ENCODE measurements at places on chromosomes 1 and 21. TPM values are rescaled to one million over a fixed set of nuclear protein-coding genes. Genes with fewer than 3 reads are reported as not detected.

GPR3 gene
- total RNA-seq: not detected

DNA sequence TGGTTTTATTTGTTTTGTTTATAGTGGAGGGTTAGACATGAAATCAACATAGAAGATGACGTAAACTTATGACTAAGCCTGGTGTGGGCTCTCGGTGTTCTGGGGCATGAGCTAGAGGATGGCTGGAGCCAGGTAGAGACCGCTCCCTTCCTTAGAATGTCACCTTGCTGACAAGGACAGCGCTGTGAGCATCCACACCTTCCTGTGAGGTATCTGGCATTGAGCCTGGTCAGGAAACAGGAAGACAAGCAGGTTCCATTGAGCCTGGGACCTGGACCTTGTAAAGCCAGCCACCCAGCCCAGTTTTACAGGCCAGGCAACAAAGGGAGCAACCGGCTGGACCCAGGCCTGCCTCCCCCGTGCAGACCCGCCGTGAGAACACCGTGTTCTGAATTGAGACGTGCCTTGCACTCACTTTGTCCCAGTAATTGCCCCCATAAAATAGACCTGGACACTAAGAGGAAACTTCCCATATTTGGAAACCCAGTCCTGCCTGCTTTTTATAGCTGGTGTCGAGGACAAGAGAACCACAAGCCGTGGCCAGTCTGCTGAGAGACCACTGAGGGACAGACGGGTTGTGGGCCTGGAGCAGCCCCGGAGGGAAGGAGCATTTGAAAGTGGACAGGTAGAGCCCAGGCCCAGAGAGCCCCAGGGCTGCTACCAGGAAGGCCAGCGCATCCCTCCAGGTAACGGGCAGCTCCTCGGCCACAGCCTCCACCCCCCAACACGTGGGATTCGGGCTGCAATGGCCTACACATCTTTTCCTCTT, 78.0 kb downstream of the PDE9A start:
- DNase-seq: no peak

DNA sequence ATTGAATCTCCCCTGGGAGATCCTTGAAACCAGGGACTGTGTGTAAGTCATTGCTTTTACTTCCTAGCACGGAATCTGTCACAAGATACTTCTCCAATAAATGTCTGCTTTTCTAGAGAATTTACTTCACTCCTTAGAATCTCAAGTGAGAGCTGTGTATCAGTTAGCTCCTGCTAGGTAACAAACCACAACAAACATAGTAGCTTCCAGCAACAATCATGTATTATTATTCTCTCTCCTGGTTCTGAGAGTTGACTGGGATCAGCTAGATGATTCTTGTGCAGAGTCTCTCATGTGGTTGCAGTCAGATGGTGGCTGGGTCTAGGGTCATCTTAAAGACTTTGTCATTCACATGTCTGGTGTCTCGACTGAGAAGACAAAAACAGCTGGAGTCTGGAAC, 166.9 kb upstream of the UBE2U start:
- DNase-seq: no peak

GRCh38 chr1:2258996-2259395, 30.9 kb downstream of the SKI start:
- DNase-seq: no peak

TMPRSS3 gene
- not detected for total RNA-seq

DNA sequence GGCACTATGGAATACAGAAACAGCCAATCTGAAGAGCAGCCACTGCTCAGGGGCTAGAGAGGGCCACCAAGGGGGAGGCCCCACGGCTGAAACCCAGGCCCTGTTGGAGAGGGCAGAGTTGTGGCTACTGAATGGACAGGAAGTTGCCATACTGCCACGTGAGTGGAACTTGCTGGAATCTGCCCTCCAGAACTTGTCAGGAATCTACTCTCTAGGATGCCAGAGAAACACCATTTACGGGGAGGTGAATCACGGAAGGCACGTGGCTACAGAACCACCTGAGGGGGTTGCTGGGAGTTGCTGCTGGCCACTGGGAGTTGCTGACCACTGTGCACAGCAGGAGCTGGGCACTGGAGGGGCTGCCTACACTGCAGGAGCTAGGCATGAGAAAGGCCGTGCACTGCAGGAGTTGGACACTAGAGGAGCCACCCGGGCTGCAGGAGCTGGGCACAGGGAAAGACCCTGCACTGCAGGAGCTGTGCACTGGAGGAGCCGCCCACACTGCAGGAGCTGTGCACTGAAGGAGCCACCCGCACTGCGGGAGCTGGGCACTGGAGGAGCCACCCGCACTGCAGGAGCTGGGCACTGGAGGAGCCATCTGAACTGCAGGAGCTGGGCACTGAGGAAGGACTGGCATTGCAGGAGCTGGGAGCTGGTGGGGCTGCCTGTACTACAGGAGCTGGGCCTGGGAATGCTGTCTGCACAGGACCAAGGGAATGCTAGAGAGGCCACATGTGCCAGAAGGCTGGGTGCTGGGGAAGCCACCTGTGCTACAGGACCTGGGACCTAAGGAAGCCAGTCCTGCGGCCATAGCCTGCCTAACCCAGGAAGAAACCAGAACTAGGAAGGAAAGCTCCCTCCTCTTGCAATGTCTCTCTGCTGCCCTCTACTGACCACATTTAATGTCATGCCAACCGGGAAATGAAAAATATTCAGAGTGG, 343.4 kb downstream of the MATN1 start:
- peak; percentile 70 for DNase-seq

GRCh38 chr1:202162047-202162417, 1.6 kb upstream of the PTPN7 start:
- DNase-seq: no peak

GRCh38 chr1:203368624-203369451, 17.9 kb upstream of the FMOD start:
- peak; percentile 25 for DNase-seq

DNA sequence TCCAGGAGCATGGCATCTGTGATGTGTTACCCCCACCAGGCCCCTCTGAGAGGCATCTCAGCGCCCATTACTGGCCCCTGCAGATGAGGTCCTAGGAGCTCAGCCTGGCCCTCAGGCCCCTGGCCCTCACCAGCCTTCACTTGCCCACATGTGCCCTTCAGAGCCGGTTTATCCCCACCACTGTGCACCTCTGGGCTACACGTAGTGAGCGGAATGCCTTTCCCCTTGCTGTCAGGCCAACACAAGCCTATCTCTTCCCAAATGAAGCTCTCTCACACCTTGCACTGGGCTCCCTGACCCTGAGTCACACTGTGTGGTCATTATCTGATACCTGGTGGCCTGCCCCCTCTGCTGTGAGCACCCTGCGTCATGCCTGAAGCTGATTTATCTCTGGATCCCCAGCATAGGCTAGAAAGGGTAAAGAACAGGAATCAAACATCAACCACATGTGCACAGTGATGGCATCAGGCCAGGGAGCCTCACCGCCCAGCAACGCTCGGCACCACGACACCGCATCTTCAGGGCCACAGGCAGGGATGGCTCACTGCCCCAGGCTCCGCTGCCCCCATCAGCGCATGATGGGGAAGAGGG, 49.1 kb downstream of the GLIS1 start:
- DNase-seq: no peak

- DNase-seq: no peak
Observed at GRCh38 chr1:3536420-3537195, 74.7 kb downstream of the MEGF6 start.

DNA sequence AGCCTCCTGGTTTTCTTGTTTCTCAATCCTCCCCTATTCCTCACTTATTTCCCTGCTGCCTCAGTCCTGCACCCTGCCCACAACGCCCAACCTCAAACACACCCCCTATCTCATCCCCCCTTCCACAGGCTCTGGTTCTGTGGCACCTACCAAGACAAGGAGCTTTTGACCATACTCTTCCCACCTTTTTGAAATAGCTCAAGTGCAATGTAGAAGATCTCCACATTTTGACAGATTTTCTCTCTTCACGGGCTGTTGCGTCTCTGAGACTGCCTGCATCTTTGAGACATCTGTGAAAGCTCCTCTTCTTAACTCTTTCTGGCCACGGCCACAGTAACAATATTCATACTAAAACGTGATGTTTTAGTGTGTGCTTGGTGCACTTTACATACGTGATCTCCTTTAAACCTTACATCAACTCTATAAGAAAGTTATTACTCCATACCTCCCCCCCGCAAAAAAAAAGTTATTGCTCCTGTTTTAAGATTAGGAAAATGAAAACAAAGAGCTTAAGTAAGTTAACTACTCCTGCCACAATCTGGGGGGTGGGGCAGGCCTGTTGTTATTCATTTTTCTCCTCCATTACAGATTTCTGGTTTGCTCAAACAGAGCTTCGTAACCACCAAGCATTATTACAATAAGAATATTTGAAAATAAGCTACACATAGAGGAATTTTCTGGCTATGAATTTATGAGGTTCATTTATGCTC, 1.8 kb upstream of the SERBP1 start:
- DNase-seq: no peak

DNA sequence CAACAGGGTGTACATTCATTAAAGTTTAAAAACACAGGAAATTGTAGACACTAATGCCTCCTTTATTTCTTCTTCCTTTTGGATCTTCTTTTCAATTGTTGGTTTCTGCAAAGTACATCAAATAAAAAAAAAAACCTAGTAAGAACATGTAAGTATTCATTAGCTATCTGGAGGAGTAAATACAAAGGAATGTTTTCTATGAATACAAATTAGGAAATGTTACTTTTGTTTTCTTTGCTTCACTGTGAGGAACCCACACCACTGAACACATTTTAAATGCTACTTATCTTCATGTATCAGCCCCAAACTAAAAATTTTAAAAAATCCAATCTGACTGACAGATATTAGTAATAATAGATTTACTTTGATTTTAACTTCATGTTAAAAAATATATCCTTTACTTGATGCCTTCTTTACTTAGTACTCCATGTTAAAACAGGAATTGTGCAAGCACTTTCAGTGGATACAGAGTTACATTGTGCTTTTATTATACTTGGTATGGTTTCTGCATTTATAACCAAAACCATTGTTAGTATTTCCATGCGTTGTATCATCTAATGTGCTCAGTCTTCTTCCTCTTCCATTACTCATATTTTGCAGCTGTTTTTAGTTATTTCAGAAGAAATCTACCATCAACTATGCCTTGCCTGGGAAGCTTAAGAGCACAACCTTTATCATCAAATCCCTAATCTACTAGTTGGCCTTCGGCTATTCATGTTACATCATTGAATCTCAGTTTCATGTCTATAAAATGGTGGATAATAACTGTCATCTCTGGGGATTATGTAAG, 236.9 kb upstream of the DPYD start:
- DNase-seq: no peak

DNA sequence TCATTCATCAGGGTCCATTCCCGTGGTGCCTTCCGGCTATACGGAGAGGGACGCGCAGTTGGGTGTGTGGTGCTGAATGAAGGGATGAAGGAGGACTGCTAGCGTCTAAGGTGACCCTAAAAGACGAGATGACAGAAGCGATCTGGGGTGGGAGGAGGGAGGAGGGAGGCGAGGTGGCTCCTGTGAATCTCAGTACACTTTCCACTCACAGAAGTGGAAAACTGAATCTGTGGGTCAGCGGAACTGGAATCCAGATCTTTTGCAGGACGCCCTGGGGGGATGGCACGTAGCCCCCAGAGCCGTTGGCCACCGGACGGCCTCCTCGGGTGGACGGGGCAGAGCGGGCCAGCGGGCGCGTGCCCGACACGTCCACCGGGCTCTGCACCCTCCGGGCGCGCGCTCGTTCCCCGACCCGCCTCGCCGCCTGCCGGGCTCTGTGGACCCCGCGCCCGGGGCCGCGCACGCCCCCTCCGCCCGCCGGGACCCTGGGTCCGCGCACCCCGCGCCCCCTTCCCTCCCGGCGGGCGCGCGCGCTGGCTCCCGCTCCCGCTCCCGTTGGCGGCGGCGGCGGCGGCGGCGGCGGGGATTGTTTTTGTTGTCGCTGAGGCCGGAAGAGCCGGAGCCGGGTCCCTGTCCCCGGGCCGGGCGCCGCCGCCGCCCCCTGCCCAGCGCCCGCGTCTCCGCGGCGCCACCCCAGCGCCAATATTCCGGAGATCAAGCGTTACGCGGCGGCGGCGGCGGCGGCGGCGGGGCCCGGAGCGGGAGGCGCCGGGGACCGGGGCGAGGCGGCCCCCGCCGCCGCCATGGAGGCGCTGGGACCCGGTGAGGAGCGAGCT, at the start of gene AGO4:
Gene AGO4, plus strand, starts transcription at position 403 of the 836 bp plus-strand sequence. Its CDS starts 401 bp downstream, at position 804.
- DNase-seq: peak; percentile 74

DNA sequence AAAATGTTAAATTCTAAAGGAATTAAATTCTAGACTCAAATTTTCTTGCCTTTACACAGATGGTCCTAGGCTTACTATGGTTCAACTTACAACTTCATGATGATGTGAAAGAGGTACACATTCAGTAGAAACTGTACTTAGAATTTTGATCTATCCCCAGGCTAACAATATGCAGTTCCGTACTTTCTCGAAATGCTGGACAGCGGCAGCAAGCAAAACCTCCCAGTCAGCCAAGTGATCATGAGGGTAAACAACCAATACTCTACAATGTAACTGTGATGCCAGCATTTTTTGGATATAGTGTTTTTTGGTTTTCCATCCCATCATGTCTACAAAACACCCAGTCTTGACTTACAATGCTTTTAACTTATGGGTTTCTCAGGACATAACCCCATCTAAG, 25.7 kb downstream of the VAV3 start:
- no peak for DNase-seq

HECTD3 gene
- 9.2 TPM for total RNA-seq

DNA sequence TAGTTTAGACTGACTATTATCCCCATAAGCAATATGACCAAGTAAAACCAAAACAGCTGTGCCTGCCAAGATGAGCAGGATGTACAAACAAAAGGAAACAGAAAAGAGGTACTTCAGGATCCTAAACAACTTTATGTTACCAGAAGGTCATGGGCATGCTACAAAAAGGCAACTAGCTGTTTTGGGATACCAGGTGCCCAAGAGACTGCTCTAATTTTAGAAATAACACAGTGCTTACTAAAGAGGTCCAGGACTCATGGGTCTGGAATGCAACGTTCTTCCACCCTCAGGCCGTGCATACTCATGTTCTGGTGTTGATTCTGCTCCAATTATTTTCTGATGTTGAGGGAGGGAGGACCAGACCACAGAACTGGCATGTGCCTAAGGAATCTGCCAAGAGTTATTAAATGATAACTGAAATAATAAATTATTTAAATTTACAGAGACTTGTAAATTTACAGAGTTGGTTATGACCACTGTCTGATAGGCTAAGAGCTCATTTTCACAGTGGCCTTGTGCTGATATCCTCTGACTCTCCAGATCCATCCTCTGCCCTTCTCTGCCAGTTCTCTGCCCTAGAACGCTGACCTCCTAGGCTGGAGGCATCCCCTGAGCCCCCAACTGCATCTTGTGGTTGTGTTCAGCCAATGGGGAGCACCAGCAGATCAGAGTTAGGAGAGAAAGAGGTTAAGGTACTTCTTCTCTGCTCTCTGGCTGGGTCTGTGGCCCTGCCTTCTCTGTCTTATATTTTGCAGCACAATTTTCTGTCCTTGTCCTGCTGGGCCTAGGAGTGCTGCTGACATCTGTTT, 37.7 kb upstream of the BCL10 start:
- peak; percentile 83 for DNase-seq

Measured in MG63 (cell line).